Hindlimb muscle (tissue), 1 donor: ENCODE measurements at places on chromosomes 2 and 18. TPM values are rescaled to one million over a fixed set of nuclear protein-coding genes. Genes with fewer than 3 reads are reported as not detected.
A peak's percentile ranks its signal among the peaks of the same experiment; 100 is the strongest.

DNA sequence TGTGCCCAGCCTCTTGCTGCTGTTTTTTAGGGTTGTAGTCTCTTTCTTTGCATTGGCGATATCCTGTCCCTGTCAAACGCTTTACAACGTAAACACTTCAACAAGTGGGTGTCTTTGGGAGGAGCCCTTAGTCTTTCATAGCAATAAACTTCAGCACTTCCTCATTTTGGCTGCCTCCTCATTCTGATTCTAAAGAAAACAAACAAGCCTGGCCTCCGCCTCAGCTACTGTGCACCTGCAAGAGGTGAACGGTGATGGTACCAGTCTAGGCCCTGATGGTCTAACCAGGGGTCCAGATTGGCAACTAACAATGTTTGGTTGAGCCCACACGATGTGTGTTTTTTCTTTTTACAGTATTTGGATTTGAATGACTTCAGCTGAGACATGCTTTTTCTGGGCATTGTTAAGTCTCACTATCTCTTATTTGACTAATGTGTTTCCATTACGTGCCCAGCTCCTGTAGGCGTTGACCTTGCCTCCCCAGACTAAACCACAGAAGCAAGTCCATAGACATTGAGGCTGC is 53.2 kb upstream of the CUL3 start:
- DNase-seq = no peak

DNA sequence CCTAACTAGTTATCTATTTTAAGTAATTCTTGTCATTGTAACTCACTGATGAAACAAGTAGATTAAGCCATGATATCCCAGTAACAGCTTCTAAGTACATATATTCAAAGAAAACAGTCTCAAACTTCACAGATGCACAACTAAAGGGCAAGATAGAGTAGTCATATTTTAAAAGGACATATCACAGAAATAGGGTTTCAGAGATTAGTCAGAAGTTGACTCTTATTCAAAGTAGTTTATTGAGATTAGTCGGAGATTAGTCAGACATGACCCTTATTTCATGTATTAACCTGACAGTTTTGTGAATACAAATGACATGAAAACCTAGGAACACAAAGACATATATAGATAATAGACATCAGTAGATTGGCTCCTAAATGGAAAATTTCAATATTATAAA is 15.9 kb upstream of the CHAC2 start:
- no peak for DNase-seq

- peak; percentile 31 for DNase-seq
Observed at GRCh38 chr18:33201509-33201926, 239.0 kb downstream of the CCDC178 start.

DNA sequence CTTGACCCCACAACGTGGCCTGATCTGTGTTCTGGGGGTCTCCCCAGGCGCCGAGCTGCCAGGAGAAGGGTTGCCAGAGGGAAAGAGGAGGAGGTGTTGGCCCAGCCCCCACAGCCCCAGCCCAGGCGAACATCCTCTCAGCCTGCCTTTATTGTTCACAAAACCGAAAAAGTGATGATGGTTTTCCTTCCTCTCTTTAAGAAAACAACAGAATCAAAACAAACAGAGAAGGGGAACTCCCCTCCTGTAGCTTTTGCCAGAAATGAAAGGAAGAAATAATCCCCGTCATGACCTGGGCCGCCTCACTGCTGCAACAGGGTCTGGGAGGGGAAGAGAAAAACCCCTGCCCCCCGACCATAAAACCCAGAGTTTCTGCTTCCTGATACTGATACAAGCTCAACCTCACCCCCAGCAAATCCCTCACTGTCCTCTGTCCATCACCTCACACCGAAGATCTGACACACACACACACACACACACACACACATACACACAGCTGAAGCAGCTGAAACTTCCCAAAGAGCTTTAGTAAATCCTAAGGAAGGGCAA is 52.0 kb downstream of the ZFP36L2 start:
- no peak for DNase-seq

DNA sequence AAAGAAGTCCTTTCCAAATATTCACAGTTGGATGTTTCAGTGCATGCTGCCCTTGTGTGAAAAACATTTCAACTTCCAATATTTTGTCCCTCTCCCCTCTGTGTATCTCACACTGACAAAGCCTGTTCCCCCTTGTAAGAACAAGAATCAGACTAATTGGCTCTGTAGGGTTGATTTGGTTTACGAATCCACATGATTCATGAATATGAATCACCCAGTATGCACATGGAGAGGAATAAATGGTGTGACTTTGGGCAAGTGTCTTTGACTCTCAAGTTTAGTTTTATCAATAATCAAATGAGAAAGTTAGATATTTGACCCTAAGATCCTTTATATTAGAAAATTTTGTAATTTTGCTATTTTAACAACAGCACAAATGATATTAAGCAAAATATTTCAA is 9.3 kb upstream of the CDH20 start:
- no peak for DNase-seq

GRCh38 chr18:12811191-12811950 is 72.7 kb downstream of the PTPN2 start:
- no peak for DNase-seq

DNA sequence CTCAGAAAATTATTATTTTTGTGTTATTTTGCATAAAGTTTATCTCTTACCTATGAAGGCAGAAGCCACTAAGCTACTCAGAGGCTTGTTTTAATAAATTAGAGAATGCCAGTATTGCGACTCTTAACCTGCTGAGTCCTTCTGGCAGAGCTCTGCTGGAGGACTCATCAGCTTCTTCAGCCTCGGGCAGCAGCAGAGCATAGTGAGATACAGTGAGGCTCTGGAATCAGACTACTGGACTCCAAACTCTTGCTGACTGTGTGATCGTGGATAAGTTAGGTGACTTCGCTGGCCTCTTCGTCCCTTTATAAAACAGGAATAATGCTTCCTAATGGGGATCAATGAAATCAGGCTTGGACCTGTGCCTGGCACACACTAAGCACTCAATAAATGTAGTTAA is 1.7 kb downstream of the PTRHD1 start:
- no peak for DNase-seq

- no peak for DNase-seq
Observed at GRCh38 chr2:163723881-163724280, 11.9 kb downstream of the FIGN start.

DNA sequence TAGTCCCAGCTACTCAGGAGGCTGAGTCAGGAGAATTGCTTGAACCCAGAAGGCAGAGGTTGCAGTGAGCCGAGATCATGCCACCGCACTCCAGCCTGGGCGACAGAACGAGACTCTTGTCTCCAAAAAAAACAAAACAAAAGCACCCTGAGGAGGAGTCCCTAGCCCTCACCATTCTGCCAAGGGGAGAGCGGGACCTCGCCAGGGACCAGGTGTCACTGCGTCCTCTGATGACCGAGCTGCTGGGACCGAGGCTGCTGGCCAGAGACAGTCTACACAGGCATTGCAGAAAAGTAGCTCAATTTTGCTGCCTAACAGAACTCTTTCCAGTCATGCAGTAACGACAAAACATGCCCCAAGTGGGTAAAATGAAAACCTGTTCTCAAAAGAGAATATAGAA is 18.4 kb downstream of the NCK2 start:
- no peak for DNase-seq

- DNase-seq = no peak
Observed at GRCh38 chr2:236554629-236555282, 14.9 kb upstream of the ACKR3 start.

DNA sequence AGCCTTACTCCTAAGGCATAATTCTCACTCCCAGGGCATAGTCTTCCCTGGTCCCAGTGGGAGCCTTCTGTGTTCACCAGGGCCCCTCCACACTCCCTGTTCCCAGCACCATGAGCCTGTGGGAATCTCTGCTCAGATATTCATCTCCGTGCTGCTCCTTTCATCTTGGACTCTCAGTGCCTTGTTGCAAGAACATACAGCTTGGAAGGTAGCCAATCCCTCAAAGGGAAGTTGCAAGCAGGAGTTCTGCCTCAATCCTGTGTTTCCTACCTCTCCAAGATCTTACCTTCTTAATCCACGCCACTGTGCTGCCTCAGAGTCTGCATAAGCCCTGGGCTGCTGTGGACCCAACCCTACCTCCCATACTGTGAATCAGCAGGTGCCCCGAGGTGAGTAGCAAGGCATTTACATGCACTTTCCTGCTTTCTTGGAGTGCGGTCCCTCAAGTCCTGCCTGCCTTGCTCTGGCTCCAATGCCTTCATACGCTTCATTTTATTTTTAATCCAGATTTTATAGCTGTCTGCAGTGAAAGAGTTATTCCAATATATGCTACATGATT is 413.8 kb upstream of the RAB6C start:
- DNase-seq = no peak

- no peak for DNase-seq
Observed at GRCh38 chr2:128562471-128563347, 244.0 kb upstream of the HS6ST1 start.

DNA sequence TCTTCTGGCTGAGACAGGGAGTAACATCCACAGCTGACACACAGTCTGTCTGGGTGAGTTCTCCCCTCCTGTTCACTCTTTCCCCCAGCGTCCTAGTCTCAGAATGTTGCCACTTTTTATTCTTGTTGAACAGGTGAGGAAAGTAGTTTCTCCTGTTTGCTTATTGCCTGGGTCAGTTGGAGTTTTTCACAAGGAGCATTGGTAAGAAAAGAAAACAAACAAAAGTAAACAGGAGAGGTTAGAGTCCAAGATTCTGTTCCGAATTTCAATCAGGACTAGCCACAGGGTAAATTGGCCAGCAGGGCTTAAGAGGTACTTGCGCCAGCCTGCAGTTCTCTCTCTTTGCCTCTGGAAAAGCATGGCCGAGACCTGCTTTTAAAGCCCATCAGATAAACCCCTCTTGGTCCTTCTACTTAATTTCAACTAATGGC is 255.0 kb upstream of the EPAS1 start:
- no peak for DNase-seq

GRCh38 chr18:63046375-63046774 is 273.2 kb downstream of the BCL2 start:
- no peak for DNase-seq

DNA sequence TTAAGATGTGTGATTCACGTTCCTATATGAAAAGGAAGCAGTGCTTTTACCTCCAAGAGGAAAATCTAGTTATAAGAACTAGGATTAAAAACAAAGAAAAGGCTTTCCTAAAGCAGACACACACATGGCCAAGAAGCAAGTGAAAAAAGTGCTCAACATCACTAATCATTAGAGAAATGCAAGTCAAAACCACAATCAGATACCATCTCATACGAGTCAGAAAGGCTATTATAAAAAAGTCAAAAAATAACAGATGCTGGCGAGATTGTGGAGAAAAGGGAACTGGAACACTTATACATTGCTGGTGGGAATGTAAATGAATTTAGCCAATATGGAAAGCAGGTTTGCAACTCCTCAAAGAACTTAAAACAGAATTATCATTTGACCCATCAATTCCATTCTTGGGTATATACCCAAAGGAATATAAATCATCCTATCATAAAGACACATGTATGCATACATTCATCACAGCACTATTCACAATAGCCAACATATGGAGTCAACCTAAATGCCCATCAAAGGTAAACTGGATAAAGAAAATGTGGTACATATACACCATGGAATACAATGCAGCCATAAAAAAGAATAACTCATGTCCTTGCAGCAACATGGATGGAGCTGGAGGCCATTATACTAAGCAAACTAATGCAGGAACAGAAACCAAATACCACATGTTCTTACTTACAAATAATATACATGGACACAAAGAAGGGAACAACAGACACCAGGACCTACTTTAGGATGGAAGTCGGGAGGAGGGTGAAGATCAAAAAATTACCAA is 285.3 kb downstream of the RAD51AP2 start:
- DNase-seq = no peak

- no peak for DNase-seq
Observed at GRCh38 chr2:49532702-49533101, 378.4 kb upstream of the FSHR start.

DNA sequence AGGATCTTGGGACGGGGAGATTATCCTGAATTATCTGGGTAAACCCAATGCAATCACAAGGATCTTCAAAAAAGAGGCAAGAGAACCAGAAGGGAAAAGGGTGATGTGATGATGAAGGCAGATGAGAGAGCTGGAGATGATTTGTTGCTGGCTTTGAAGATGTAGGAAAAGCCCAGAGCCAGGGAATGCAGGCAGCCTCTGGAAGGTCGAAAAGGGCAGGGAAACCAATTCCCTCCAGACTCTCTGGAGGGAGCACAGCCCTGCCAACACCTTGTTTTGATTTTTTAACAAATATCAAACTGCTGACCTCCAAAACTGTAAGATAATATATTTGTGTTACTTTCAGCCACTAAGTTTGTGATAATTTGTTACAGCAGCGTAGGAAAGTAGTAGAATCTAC is 48.9 kb upstream of the IL1R2 start:
- DNase-seq = no peak

GRCh38 chr2:70684846-70685622 is 83.0 kb downstream of the ADD2 start:
- no peak for DNase-seq

GRCh38 chr2:238938003-238938400 is 90.1 kb downstream of the TWIST2 start:
- DNase-seq = peak; percentile 59

DNA sequence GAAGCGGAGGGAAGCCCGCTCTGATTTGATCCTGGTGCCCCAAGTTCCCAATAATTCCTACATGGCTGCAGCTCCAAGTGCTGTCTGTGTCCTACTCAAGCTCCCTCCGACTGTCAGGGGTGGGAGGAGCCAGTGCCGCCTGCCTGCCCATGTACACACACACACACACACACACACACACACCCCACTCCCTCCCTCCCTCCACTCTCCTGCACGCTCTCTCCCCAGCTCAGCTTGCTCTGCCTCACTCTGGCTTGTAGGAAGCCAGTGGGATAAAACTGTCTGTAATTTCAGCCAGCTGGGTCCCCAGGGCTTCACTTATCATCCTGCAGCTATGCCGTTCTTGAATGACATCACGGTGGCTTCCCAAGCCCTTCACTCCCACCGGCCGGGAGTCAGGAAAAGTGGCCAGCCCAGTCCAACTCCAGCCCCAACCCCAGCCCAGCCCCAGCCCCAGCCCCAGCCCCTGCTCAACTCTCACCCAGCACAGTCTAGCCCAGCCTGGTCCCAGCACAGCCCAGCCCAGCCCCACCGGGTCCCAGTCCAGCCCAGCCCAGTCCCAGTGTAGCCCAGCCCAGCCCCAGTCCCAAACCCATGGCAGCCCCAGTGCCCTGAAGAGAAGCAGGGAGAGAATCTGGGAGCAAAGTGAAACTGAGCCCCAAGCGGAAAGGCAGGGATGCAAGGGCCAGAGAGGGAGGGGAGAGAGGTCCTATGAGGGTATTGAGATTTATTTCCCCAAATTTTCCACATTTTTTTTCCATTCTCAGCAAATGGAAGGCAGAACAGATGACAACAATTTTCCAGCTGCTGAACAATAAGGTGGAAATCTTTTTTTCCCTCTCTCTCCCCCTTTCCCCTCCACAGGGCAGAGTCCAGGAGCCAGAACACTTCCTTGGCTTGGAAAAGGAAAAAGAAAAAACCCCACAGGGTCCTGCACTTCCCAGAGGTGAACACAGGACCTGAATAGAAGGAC is 144.0 kb downstream of the TNS1 start:
- DNase-seq = peak; percentile 94

- DNase-seq = no peak
Observed at GRCh38 chr18:12895626-12896025, 11.6 kb upstream of the PTPN2 start.

GRCh38 chr2:64124571-64124970 is 19.6 kb downstream of the PELI1 start:
- DNase-seq = no peak

Gene FBXO41
- polyA plus RNA-seq = 0.23 TPM

Gene EVX2
- not detected for polyA plus RNA-seq

Gene UGT1A8
- polyA plus RNA-seq = not detected

Gene ZNF396
- polyA plus RNA-seq = 1.3 TPM

Gene VWC2L
- not detected for polyA plus RNA-seq

Gene NAB1
- polyA plus RNA-seq = 57.9 TPM

Gene TCF23
- polyA plus RNA-seq = 0.17 TPM

Gene SLC38A11
- polyA plus RNA-seq = 0.15 TPM

Gene CHN1
- polyA plus RNA-seq = 13.2 TPM
